ENCODE measurements at places on chromosomes 11 and 22. TPM values are rescaled to one million over a fixed set of nuclear protein-coding genes. Genes with fewer than 3 reads are reported as not detected.

The BAIAP2L2 gene
- total RNA-seq, result 0.10 TPM

The OR51B2 gene
- 0.22 TPM for total RNA-seq

The ART1 gene
- not detected for total RNA-seq

The CSF2RB gene
- total RNA-seq, result 3.1 TPM

- DNase-seq, result peak; percentile 72
Observed at GRCh38 chr11:67572747-67573419, 10.7 kb upstream of the GSTP1 start.

- no peak for DNase-seq
Observed at GRCh38 chr22:24444729-24445466, 17.5 kb downstream of the ADORA2A start.

GRCh38 chr11:5631417-5631816 is 6.6 kb downstream of the TRIM34 start:
- no peak for DNase-seq

DNA sequence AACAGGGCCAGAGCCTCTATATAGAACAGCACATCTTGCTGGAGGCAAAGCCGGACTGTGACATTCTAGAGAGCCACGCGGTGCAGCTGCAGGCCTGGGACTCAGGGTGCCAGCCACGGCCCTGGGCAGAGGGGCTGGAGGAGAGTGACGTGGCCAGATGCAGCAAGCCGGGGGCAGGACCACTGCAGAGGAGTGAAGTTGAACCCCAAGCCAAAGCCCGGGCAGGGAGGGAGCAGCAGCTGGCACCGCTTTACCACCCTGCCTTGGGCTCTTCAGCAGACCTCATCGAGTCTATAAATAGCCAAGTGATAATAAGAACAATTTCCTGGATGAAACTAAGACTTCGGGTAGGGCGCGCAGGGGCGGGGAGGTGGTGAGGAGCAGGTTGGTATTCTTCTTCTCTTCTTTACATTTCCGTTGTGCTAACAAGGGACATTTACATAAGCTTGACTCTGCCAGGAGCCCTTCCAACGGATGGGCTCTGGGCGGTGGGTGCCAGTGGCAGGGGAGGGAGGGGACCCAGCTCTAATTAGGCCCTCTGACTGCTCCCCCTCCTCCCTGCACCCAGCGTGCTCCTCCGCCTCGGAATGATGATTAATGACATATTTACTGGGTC is 110.2 kb downstream of the ST3GAL4 start:
- no peak for DNase-seq

GRCh38 chr22:37619991-37620390 is 11.4 kb downstream of the GGA1 start:
- DNase-seq, result no peak

GRCh38 chr11:125452125-125452470 is 44.0 kb downstream of the FEZ1 start:
- DNase-seq, result no peak

GRCh38 chr22:47780281-47780875 is 1017.9 kb downstream of the TBC1D22A start:
- no peak for DNase-seq

All from spinal cord (tissue), 10 donors.